ENCODE measurements at places on chromosomes 2 and 18.

DNA sequence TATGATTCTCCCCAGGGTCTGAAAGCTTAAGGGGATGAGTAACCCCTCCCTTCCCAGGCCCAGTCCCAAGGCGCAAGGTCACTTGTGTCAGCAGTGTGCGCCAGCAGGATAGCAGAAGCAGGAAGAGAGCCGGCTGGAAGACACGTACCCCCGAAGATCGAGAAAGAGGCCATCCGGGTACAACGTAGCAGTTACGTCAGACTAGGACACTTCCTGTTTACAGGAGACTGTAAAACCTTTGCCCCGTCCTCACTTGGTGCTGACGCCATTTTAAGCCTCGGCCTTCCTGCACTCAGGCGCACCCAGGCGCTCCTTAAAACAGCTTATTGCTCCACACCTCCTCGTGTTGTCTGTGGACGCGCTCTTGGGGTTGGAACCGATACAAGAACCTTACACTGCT, 6.5 kb downstream of the CRYGB start:
- no peak for DNase-seq

GRCh38 chr2:234945339-234945873, 6.4 kb upstream of the SH3BP4 start:
- no peak for DNase-seq

DNA sequence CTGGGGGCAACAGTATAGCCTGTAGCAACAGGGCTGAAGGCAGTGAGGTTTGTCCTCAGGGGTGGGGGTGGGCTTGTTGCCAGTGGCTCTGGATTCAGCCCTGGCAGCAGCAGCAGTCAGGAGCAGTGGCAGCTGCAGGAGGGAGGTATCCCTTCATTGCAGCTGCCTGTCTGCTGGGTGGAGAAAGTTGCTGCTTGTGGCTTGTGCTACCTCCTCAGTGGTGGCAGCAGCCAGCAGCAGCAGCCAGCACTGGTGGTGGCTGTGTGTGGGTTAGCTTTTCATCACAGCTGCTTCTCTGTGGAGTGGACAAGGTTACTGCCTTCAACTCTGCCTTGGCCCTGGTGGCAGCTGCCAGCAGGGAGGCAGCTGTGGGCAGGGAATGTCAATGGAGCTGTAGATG, 94.9 kb downstream of the ARL6IP6 start:
- no peak for DNase-seq

GRCh38 chr18:24534271-24534670, 73.8 kb downstream of the HRH4 start:
- DNase-seq, result no peak

GRCh38 chr2:10241641-10242430, 60.9 kb upstream of the HPCAL1 start:
- DNase-seq, result no peak

- DNase-seq, result no peak
Measured at GRCh38 chr2:68536000-68536399, 68.6 kb downstream of the APLF start.

DNA sequence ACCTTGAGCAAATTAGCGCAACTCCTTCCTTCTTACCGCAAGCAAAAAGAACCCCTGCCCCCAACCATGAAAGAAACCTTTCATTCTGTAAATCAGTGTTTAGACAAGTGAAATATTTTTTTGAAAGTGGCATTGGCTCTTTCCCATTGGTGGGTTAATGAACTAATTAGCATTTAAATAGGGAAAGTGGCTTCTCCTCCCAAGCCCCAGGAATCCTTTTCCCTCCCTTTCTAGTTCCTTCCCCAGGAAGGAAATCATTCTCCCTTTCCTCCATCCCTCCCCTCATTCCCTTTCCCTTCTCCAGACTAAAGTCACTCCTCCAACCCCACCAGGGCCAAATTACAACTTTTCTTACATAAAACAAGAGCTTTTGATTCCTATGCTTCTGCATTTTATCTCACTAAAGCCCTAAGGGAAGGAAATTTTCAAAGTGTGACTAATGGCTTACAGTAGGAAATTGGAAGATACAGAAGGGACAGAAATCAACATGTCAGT, 22.9 kb upstream of the TYMS start:
- DNase-seq, result no peak
